ENCODE measurements at places on chromosomes 13 and 19.

DNA sequence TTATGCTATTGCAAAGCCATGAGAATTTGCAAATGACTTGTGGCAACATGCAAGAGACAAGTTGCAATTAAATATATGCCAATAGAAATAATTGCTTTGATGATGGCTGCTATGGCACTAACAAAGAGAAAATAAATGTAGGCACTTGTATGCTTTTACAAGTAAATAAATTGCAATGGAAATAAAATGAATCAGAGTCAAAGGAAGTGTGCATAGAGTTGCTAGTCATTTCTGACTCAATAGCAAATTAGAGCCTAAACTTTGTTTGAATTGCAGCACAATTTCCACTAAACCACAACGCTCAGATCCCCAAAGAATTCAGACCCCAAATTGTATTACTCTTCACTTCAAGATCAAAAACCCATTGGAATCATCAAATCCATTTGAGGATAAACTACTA is 792.1 kb upstream of the ARGLU1 start:
- H3K4me3 ChIP-seq = no peak overlapping the region
- no peaks in the 10 kb centered on the region for H3K4me1 ChIP-seq

DNA sequence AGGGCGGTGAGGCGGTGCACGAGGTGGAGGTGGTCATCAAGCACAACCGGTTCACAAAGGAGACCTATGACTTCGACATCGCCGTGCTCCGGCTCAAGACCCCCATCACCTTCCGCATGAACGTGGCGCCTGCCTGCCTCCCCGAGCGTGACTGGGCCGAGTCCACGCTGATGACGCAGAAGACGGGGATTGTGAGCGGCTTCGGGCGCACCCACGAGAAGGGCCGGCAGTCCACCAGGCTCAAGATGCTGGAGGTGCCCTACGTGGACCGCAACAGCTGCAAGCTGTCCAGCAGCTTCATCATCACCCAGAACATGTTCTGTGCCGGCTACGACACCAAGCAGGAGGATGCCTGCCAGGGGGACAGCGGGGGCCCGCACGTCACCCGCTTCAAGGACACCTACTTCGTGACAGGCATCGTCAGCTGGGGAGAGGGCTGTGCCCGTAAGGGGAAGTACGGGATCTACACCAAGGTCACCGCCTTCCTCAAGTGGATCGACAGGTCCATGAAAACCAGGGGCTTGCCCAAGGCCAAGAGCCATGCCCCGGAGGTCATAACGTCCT is 9.4 kb upstream of the PROZ start:
- H3K27me3 ChIP-seq = peaks cover 20% of the 10 kb centered on the region
- H3K4me1 ChIP-seq = peaks cover 15% of the 10 kb centered on the region
- H3K36me3 ChIP-seq = peaks cover 4% of the 10 kb centered on the region
- no peak for DNase-seq

DNA sequence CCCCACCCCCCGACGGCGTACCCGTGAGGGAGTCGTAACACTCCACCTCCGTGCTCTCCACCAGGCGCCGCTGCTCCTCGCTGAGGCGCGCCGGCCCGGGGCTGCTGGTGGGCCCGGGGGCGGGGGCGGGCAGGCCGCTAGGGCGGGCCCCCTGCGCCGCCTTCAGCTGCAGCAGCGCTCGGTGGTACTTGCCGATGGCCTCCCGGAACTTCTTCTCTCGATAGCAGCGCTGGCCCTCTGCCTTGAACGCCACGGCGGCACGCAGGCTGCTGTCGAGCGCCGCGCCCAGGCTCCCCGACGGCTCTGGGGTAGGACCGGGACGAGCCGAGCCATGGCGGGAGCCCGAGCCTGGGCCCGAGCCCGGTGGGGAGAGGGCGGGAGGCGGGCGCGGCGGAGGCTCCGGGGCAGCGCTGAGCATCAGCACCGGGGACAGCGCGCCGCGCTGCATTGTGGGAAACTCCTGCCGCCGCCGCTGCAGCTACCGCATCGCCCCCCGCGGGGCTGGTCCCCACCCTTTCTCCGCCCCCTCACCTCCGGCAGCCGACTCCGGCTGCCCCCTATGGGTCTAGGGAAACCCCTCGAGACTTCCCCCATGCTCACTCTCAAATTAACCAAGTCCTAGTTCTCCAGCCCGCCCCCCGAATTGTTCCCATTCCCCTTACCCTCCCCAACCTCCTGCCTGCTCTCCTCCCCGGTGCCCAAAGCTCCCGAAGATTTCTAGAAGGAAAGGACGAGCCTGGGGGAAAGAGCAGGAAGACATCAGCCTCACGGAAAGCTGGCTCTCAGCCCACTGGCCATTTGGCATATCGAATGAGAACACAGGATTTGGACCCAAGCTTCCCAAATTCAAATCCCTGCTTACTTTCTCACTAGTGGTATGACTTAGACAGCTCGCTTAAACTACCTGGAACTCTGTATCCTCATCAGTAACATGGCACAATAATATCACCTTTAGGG is at the start of gene TTC9B:
TTC9B (minus strand) TSS at position 451 of the 957 bp plus-strand sequence; CDS start at position 448, 3 bp downstream.
- H3K4me1 ChIP-seq = peaks cover 8% of the 10 kb centered on the region
- no peak within 1 kb of the TSS for H3K27ac ChIP-seq
- peaks cover 47% of the 10 kb centered on the region for H3K27me3 ChIP-seq
- no peak within 1 kb of the TSS for H3K4me3 ChIP-seq

DNA sequence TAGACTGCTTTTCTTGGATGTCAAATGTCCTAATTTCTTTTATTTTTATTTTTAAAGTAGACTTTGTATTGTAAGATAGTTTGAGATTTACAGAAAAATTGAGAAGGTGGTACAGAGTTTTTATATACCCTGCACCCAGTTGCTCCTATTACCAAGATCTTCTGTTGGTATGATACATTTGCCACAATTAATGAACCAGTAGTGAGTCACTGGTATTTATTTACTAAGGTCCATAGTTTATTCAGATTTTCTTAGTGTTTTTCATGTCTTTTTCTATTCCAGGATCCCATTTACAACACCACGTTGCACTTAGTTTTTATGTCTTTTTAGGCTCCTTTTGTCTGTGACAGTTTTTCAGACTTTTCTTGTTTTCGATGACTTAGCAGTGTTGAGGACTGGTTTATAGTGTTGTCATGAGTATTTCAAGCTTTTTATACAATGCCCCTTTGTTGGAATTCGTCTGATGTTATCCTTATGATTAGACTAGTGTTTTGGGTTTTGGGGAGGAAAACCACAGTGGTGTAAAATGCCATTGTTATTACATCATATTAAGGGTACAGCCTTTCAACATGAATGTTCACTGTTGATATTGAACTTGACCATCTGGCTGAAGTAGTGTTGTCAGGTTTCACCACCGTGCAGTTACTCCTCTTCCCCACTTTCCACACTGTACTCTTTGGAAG is 35.9 kb downstream of the COG3 start:
- H3K4me1 ChIP-seq = peaks cover 11% of the 10 kb centered on the region
- H3K27ac ChIP-seq = no peak overlapping the region
- no peak for DNase-seq

GRCh38 chr19:19533841-19534240 is 4.2 kb upstream of the CILP2 start:
- peak overlapping the region; percentile 23 for H3K27ac ChIP-seq
- peaks cover 22% of the 10 kb centered on the region for H3K4me1 ChIP-seq
- DNase-seq = no peak

- H3K4me1 ChIP-seq = no peaks in the 10 kb centered on the region
- DNase-seq = no peak
- H3K36me3 ChIP-seq = peaks cover 2% of the 10 kb centered on the region
- H3K27ac ChIP-seq = no peak overlapping the region
These were observed 421.8 kb downstream of the SPRY2 start for GRCh38 chr13:79919091-79919490.

DNA sequence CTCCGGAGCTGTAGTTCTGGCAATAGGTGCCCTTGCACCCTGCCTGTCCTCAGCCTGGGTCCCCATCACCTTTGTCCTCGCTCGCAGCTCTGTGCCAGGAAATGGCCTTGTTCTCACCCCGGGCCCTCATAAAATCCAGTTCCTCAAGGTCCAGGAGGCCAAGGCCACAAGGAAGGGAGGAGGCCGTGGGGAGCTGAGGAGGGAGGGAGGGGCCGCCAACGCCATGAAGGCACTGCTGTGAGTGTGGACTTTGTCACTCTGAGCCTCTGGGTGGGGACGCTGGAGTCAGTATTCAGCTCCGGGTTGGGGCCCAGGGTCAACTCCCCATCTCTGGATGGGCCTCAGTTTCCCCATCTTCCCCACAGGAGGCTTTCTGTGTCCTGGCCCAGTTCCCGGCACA is 9.2 kb upstream of the GNA11 start:
- H3K27me3 ChIP-seq = no peaks in the 10 kb centered on the region
- no peaks in the 10 kb centered on the region for H3K36me3 ChIP-seq
- no peak overlapping the region for H3K4me3 ChIP-seq
- no peak overlapping the region for H3K27ac ChIP-seq
- no peak for DNase-seq

- H3K4me1 ChIP-seq = peaks cover 22% of the 10 kb centered on the region
- H3K4me3 ChIP-seq = no peak overlapping the region
- H3K27me3 ChIP-seq = no peaks in the 10 kb centered on the region
- no peak for DNase-seq
These were observed 2.9 kb downstream of the DDX49 start for GRCh38 chr19:18922228-18922985.

DNA sequence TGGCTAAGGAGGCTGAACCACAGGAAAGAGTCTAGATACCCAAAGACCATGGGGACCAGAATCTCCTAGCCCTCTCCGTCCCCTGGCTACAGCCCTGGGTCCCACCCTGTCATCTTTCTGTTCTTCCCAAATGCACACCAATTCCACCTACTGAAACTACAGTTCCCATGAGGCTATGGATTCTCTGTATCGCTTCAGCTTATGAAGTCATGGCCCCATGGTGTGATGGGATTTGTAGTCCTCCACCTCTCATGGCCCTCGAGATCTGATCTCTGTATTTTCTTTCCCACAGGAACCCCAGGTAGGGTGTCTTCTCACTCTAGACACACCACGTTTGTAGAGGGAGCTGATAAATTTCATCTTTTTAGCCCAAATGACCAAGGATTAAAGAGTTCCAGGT is 11.8 kb downstream of the PTPRH start:
- no peak overlapping the region for H3K27ac ChIP-seq
- no peak for DNase-seq
- H3K36me3 ChIP-seq = no peaks in the 10 kb centered on the region
- no peak overlapping the region for H3K4me3 ChIP-seq

- no peak overlapping the region for H3K27ac ChIP-seq
- H3K4me3 ChIP-seq = no peak overlapping the region
- H3K27me3 ChIP-seq = no peaks in the 10 kb centered on the region
- peaks cover 12% of the 10 kb centered on the region for H3K4me1 ChIP-seq
- H3K36me3 ChIP-seq = peaks cover 2% of the 10 kb centered on the region
These were observed 44.0 kb downstream of the ATP11A start for GRCh38 chr13:112733661-112734379.

GRCh38 chr13:24861617-24862362 is 97.8 kb downstream of the RNF17 start:
- no peak overlapping the region for H3K4me3 ChIP-seq
- no peaks in the 10 kb centered on the region for H3K4me1 ChIP-seq
- no peak for DNase-seq
- H3K27ac ChIP-seq = no peak overlapping the region
- peaks cover 6% of the 10 kb centered on the region for H3K27me3 ChIP-seq
- no peaks in the 10 kb centered on the region for H3K36me3 ChIP-seq

DNA sequence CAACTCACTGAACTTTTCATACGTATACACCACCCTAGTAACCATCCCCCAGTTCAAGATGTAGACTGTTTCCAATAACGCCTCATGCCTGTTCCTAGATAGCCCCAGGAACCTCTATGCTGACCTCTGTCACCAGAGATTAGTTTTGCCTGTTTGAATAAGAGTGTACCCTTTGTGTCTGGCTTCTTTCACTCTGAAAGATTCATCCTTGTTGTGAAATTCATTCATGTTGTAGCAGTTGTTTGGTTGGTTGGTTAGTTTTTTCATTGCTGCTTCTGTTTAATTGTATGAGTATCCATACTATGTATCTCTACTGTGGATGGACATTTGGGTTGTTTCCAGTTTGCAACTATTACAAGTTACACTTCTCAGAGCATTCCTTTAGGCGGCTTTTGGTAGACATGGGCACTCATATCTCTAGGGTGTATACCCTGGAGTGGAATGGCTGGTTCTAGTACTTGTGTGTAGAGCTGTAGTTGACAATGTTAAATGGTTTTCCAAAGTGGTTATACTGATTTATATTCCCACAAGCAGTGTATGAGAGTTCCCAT is 1.6 kb downstream of the RNASEH2B start:
- no peak for DNase-seq
- peak overlapping the region; percentile 91 for H3K4me3 ChIP-seq
- peak overlapping the region; percentile 95 for H3K27ac ChIP-seq
- H3K36me3 ChIP-seq = peaks cover 5% of the 10 kb centered on the region
- no peaks in the 10 kb centered on the region for H3K27me3 ChIP-seq
- H3K4me1 ChIP-seq = peaks cover 42% of the 10 kb centered on the region

DNA sequence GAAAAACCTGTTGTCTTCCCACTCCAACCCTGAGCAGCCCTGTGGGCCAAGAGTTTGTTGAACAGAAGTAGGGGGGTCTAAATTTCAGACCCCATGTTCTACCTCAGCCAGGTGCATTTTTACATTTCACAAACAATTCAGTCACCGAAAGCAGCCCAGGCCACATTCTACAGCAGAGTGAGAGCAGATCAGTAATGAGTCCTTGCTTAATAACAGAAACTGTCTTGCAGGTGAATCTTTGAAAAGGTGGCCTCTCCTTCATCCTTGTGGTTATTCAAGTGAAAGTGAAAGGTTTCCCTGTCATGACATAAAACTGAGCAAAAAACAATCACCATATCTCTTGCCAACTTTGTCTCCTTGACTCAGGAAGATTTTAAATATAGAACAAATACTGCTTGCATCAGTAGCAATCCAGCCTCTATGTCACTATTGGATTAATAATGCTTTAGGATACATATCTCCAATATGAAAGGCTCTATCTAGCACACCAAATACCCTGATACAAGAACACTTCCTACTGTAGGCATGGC is 670.2 kb downstream of the DIAPH3 start:
- H3K27me3 ChIP-seq = peaks cover 7% of the 10 kb centered on the region
- DNase-seq = no peak
- no peak overlapping the region for H3K27ac ChIP-seq
- no peak overlapping the region for H3K4me3 ChIP-seq
- no peaks in the 10 kb centered on the region for H3K4me1 ChIP-seq
- no peaks in the 10 kb centered on the region for H3K36me3 ChIP-seq

GRCh38 chr13:71685072-71685471 is 181.9 kb downstream of the DACH1 start:
- no peak overlapping the region for H3K27ac ChIP-seq
- H3K4me3 ChIP-seq = no peak overlapping the region
- no peaks in the 10 kb centered on the region for H3K27me3 ChIP-seq
- H3K4me1 ChIP-seq = no peaks in the 10 kb centered on the region
- no peak for DNase-seq

GRCh38 chr13:37211487-37211886 is 106.0 kb upstream of the CSNK1A1L start:
- no peak for DNase-seq
- H3K4me1 ChIP-seq = no peaks in the 10 kb centered on the region
- no peak overlapping the region for H3K27ac ChIP-seq
- H3K4me3 ChIP-seq = no peak overlapping the region
- H3K36me3 ChIP-seq = peaks cover 2% of the 10 kb centered on the region
- H3K27me3 ChIP-seq = no peaks in the 10 kb centered on the region

- H3K27me3 ChIP-seq = no peaks in the 10 kb centered on the region
- no peak for DNase-seq
- peaks cover 7% of the 10 kb centered on the region for H3K4me1 ChIP-seq
- no peaks in the 10 kb centered on the region for H3K36me3 ChIP-seq
- no peak overlapping the region for H3K27ac ChIP-seq
These were observed 112.0 kb downstream of the TBC1D4 start for GRCh38 chr13:75369981-75370380.
